ENCODE measurements at places on chromosomes 11 and 22. TPM values are rescaled to one million over a fixed set of nuclear protein-coding genes. Genes with fewer than 3 reads are reported as not detected.

DNA sequence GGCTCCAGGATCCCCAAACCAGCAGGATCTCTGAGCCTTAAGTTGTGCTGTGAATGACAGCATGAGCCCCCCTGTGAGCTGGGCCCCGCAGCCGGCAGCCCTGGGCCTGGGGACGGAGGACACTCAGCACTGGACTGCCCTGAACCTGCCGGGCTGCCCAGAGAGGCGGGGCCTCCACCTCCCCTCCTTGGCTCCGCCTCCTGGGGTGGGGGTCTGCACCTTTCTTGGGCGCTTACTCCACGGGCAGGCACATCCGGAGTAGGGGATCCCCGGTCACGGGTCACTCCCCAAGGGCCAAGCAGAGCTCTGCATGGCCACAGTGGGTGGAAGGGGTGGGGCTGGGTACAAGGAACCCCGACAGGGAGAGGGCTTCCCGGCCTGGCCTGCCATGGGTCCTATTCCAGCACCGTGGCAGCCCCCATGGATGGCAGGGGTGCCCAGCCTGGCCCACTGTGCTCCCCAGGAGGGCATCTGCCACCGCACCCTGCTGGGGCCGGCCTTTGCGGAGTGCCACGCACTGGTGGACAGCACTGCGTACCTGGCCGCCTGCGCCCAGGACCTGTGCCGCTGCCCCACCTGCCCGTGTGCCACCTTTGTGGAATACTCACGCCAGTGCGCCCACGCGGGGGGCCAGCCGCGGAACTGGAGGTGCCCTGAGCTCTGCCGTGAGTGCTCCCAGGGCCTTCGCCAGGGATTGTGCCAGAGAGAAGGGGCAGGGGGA is 5.4 kb downstream of the MUC5B start:
- DNase-seq, result no peak

The TRIM6 gene
- not detected for polyA plus RNA-seq

The TNNT3 gene
- not detected for polyA plus RNA-seq

DNA sequence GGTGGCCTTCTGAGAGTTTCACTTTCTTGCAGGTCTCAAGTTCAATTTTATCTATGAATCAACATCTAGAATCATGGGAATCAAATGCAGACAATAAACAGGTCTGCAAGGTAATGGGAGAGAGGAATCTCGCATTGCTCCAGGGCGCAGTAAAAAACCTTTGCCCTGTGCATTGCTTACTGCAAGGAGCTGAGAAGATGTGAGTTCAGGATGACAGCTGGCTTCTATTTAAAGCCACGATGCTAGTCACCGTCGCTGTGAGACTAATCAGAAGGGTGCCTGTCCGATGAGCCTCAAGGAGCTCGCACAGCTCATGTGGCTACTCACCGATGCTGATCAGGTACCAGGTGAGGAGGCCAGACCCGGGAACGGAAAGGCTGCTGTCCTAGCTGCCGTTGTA is 30.2 kb upstream of the APOA1 start:
- DNase-seq, result no peak

The APOL1 gene
- 14.8 TPM for polyA plus RNA-seq

- DNase-seq, result no peak
Measured at GRCh38 chr11:123144707-123145106, 50.3 kb downstream of the CLMP start.

DNA sequence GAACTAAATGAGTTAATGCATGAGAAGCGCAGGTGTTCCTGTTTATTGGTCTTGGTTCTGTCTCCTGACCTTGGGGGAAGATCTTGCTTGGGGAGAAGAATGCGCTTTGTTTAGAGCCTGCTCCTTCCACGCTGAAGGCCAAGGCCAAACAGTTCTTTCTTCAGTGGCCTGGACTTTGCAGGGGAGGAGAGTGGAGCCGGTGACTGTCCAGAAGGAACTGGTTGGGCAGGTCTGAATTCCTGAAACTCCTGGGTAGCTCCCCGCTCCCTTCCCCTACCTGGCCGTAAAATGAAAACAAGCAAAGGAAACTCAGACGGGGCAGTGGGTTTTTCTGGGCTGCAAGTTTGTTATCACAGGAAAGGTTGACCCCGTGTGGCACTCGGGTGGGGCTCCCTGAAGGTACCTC is 3.6 kb downstream of the ARHGAP8 start:
- no peak for DNase-seq

DNA sequence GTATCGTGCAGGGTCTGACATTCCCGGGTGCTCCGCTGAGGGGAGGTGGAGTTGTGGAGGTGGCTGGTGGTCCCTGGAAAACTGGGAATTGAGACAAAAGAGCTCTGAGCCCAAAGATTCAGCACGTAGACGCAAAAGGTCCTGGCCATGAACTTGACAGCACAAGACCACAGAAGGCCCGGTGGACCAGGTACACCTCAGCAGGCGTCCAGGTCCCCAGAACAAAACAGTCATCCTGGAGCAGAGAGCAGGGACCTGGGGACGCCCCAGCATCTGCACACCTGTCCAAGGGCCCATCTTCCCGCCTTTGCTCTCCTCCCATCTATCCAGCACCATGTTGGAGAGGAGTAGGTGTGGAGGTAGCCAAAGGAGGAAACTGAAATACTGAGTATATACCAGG is 13.8 kb upstream of the MB start:
- DNase-seq, result no peak

The IFT27 gene
- polyA plus RNA-seq, result 18.1 TPM

GRCh38 chr22:19240813-19241592 is 50.5 kb downstream of the CLTCL1 start:
- DNase-seq, result no peak

The SART1 gene
- polyA plus RNA-seq, result 7.5 TPM

- DNase-seq, result no peak
Measured at GRCh38 chr11:18427240-18427639, 15.1 kb downstream of the LDHC start.

DNA sequence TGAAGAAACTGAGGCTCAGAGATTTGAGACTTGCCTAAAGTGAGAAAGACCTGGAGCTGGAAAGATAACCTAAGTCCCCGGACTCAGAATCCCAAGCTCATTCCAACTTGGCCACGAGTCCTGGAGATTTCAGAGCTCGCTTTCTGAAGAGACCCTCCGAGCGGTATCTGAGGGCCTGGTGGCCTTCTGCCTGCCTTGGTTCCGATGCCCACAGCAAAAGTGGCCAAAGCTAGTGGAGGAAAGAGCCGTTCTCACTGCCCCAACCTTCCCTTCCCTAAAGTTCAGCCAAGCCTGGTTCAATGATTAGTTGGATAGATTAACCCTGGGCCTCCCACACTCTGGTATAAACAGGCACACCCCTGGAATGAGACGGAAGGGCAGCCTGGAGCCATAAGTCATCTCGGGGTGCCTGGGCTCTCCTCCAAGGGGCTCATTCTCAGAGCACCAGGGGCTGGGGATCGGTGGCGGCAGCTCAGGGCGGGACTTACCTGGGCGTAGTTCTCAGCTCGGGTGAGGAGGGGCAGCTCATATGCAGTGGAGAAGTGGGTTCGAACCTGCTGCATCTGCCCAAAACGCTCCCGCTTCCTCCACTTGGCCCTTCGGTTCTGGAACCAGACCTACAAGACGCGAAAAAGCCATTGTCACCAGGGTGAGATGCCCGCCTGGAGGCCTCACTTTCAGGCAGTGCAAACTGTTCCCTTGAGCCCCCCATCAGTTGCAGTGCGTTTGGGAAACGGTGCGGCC is 42.8 kb downstream of the ALX4 start:
- DNase-seq, result no peak

GRCh38 chr11:31643857-31644256 is 134.3 kb downstream of the ELP4 start:
- DNase-seq, result no peak

DNA sequence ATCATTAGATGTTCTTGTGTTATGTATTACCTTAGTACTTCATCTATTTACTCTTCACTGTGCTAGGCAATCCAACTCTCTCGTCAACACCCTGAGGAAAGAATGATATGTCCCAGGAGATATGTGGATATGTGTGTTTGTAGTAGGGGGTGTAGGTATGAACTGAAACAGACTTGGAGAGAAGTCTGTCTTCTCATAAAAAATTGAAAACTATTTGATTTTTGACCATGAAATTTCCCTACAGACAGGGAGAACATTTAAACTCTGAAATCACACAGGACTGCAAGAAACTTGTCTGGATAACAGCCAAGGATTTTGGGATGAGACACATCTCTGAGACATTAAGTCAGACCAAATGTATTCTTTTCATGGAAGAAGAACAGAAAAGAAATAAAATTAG is 967.0 kb upstream of the FAT3 start:
- DNase-seq, result no peak

GRCh38 chr11:128830290-128831173 is 36.6 kb downstream of the KCNJ1 start:
- DNase-seq, result peak; percentile 45

The TESMIN gene
- polyA plus RNA-seq, result 1.9 TPM

DNA sequence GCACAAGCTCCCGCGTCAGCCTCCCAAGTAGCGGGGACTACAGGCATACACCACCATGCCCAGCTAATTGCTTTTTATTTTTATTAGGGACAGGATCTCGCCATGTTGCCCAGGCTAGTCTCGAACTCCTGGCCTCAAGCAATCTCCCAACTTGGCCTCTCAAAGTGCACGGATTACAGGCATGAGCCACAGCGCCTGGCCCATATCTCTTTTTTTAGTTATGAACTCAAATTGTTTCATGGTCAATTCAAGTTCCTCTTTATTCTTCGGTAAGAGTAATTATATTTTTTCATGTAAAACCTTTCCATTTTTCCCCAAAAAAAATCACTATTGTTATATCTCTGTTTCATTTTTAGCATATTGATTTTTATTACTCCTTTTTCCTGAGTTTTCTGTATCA is 25.5 kb downstream of the FCHSD2 start:
- no peak for DNase-seq

GRCh38 chr11:65013888-65014725 is at the start of gene ARL2:
ARL2 (plus strand) TSS chr11:65014160; CDS start chr11:65014208, 48 bp downstream.
- DNase-seq, result peak; percentile 88

The SLC29A2 gene
- polyA plus RNA-seq, result 0.21 TPM

The TAF10 gene
- 365 TPM for polyA plus RNA-seq

DNA sequence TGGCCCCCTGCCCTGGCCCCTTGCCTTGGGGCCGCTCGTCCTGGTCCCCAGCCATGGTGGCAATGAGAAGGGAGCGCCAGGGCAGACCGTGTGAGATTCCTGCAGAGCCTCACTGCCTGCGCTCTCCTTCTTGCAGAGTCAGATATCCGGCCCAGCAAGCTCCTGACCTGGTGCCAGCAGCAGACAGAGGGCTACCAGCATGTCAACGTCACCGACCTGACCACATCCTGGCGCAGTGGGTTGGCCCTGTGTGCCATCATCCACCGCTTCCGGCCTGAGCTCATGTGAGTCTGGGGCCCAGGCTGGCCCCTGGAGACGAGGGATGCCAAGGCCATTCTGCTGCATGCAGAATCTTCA is 114.1 kb downstream of the MICAL2 start:
- DNase-seq, result peak; percentile 97

- no peak for DNase-seq
Measured at GRCh38 chr11:94788396-94788795, 20.2 kb downstream of the AMOTL1 start.

GRCh38 chr11:103055221-103055890 is 36.6 kb downstream of the DCUN1D5 start:
- peak; percentile 14 for DNase-seq

The GGTLC2 gene
- polyA plus RNA-seq, result not detected

GRCh38 chr11:1049431-1049891 is 12.9 kb upstream of the MUC6 start:
- DNase-seq, result no peak

The RIC3 gene
- polyA plus RNA-seq, result not detected

DNA sequence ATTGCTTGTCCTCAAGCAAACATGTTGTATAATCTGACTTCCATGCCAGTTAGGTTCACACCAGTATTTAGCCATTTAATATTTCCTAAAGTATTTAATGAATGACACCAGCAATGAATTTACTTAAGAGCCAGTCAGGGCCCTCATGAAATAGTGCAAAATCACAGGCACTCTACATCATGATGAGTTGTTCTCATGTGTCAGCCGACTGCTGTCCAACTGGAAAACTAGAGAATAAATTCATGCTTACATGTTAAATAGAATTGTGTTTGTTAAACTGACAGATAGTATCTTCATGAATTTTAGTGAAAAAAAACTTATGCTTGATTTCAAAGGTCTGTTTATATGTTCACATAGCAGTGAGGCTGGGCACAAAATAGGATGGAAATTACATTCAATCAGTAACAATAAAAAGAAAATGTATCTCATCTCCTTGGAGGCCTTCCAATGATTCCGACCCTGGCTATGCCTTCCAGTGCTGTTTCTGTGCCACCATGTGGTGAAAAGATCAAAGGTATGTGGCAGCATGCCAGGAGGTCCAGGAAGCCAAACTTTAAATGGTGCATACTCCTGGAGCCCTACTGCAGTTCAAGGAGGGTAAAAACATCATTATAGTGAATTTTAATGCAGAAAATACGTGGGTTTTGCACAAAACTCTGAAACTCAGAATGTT is 45.2 kb downstream of the CTSC start:
- DNase-seq, result no peak

Measured in immature natural killer cell (primary cell).